ENCODE measurements at places on chromosomes 3 and 15. TPM values are rescaled to one million over a fixed set of nuclear protein-coding genes. Genes with fewer than 3 reads are reported as not detected.

Gene CACNA2D2
- total RNA-seq, result 0.94 TPM

Gene SOX14
- not detected for total RNA-seq

Gene NIPA2
- total RNA-seq, result 18.2 TPM

- DNase-seq, result no peak
Measured at GRCh38 chr3:48278884-48279559, 38.1 kb downstream of the ZNF589 start.

GRCh38 chr3:557972-558371 lies 361.4 kb downstream of the CHL1 start:
- no peak for DNase-seq

DNA sequence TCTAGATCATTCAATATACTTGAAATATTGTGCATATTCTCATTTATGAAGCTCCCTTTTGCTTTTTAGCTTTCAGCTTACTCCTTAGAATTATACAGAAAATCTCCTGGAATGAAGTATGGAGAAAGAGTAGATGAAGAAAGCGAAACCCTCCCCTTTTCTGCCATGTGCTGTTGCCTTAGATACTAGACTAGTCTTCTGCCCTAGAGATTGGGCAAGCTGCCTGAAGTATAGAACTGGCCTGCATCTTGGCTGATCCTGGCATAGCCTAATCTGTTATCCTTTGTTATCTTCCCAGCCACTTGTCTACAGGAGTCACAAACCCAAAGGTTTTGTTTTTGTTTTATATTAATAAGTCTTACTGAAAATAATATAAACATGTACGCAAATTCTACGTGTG lies 138.8 kb downstream of the RBPMS2 start:
- DNase-seq, result no peak

DNA sequence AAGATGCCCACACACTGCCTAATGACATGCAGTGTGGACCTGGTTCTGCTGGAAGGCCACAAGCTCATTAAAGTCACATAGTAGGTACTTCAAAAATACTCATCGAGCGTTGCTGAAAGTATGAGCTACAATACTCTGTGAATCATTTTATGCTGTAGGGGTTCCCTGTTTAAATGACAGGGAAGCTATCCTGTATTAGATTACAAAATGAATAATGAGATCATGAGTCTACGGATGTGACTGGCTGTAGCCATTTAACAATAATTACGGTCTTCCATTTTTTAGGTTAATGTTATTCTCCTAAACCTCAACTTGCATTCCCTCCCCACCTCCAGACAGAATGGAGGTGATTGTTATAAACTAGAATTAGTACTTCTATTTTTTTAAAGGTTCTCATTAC lies 128.2 kb upstream of the FAM3D start:
- DNase-seq, result no peak

- DNase-seq, result no peak
Measured at GRCh38 chr3:73664389-73664788, 39.6 kb upstream of the PDZRN3 start.

Measured in psoas muscle (tissue), 8 donors.